Spinal cord (tissue), 10 donors: ENCODE measurements at places on chromosomes 2 and 18. TPM values are rescaled to one million over a fixed set of nuclear protein-coding genes. Genes with fewer than 3 reads are reported as not detected.

DNA sequence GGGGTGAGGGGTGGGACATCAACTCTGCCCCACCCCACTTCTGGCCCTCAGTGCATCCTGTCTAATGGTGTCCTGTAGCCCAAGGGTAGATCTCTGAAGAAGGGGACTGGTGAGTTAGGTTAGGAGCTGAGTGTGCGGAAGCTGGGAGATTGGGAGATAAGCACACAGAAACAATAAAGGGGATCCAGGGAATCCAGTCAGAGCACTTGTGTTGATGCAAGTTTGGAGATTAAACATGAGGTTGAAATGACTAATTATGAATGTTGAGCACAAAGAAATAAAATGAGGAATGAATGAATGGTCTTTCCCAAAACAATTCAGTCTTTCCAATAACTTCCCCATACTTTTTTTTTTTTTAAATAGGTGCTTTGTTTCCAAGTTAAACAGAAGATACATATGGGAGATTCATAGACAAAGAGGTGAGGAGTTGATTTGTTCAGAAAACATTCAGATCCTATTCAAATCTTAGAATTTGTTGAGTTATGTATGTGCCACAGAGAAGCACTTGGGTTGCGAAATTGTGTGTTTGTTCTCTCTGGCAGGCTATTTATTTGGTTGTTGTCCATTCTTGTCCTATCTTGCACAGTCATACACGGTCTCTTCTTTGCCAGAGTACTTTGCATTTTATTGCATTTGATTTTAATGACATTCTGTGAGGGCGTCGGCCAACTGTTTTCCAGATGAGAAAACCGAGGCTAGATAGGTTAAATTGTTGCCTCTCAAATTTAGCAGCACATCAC lies 31.6 kb upstream of the NABP1 start:
- DNase-seq: no peak

SOWAHC gene
- 19.5 TPM for total RNA-seq

DCDC2C gene
- total RNA-seq: 1.3 TPM

NGEF gene
- total RNA-seq: 15.4 TPM

DNA sequence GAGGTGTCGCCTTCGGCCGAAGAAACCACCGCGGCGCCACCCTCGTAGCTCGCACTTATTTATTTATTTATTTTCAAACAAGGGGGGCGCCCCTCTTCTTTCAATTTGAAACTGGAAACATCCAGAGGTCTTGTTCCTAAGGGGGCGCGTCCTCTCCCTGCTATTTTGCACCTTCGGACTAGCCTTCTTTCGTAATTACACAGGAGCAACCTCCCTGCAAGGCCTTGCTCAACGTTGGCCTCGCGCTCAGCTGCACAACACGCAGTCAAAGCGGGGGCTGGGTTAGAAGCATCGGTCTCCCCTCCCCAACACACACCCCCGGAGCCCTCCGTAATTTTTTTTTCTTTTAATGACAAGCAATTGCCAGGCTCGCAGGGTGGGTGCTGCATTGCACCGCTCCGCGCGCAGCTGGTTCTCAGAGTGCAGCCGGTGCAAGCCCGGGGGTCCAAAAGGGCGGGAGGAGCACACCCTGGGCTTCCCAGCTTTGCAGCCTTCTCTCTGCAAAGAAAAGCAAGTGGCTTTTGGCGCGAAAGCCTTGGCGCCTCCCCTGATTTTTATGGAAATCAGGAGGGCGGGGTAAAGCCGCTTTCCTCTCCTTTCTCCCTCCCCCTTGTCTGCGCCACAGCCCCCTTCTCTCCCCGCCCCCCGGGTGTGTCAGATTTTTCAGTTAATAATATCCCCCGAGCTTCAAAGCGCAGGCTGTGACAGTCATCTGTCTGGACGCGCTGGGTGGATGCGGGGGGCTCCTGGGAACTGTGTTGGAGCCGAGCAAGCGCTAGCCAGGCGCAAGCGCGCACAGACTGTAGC lies at the start of gene MYCN:
Gene MYCN (plus strand): TSS at position 697 of the 807 bp plus-strand sequence. CDS start 1,515 bp downstream, outside the sequence.
- DNase-seq: peak; percentile 71

DNA sequence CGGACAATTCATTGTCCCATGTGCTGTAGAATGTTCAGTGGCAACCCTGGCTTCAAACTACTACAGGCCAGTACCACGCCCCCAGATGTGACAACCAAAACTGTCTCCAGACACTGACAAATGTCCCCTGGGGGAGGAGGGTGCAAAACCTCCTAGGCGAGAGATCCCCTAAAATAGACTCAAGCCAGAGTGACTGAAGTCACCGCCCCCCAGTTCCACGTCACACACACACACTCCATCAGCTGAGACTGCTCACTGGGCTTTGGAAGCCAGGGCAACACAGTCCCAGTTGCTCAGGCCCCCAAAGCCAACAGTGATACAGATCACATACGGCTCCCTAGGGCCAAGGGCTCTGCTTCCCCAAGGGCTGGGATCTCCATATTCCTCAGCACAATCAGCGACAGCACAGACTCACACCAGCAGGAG lies 19.1 kb downstream of the HDAC4 start:
- DNase-seq: no peak

DOK6 gene
- 26.5 TPM for total RNA-seq

SCG2 gene
- total RNA-seq: 39.1 TPM

EPB41L3 gene
- total RNA-seq: 226 TPM

- no peak for DNase-seq
These were observed 30.9 kb downstream of the SMCHD1 start for GRCh38 chr18:2686349-2686968.

DNA sequence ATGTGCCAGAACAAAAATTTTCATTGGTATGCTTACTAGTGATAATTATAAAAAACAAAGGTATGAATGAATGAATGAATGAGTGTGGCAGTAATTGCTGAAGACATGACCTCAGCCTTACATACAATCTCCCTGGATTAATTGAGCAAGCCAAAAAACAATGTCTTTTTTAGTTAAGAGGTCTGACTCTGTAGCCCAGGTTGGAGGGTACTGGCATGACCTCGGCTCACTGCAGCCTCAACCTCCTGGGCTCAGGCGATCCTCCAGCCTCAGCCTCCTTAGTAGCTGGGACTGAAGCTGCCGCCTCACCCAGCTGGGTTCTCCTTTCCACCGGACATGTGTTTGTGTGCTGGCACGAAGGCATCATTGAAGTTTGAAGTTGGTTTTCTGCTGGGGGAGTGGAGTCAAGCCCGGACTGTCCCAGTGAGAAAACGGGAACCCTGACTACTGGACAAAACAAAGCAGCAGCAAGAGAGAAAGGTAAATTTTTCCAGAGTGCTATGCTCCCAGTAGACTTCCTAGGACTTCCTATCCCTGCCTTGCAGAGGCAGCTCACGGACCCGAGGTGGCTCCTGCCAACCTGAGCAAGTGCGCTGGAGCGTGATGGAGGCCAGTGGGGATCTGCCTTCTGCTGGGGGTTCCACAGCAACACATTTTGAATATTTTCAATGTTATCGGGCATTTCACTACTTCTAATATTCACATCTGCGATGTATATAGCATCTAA lies 6.4 kb upstream of the IMP4 start:
- no peak for DNase-seq

GALR1 gene
- 0.72 TPM for total RNA-seq

- no peak for DNase-seq
These were observed 27.9 kb downstream of the NOL10 start for GRCh38 chr2:10661846-10662245.

RNF125 gene
- 6.7 TPM for total RNA-seq

- DNase-seq: no peak
These were observed 317.0 kb upstream of the MMADHC start for GRCh38 chr2:149904352-149905175.

TACR1 gene
- 7.3 TPM for total RNA-seq

GRCh38 chr2:189088591-189089205 lies 90.9 kb downstream of the COL5A2 start:
- DNase-seq: no peak

- no peak for DNase-seq
These were observed 72.7 kb downstream of the CABLES1 start for GRCh38 chr18:23207994-23208393.
